Activated CD8-positive, alpha-beta memory T cell treated with anti-CD3 and anti-CD28 coated beads, Interleukin-2, amount 10 ng/mL, durations not matched to agents 7 days and 5 days (primary cell): ENCODE measurements at places on chromosomes 13 and 19. TPM values are rescaled to one million over a fixed set of nuclear protein-coding genes. Genes with fewer than 3 reads are reported as not detected.

DNA sequence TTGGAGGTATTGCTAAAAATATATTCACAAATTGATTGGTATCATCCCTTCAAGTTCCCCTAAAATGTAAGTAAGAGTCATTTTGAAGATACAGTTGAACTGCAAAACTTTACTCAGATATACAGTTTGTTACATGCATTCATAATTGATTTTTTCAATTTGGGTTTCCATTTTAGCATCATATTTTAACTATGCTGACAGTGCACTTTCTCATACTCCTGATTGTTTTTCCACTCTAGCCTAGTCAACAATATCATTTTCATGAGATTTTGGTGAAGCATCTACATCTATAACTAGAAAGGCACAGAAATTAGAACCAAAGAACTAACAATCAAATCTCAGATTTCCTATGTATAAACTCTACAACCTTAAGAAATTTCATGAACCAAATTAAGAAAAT is 2850.4 kb upstream of the PCDH20 start:
- no peaks in the 10 kb centered on the region for H3K36me3 ChIP-seq
- no peak overlapping the region for H3K4me3 ChIP-seq
- DNase-seq: no peak
- H3K27me3 ChIP-seq: no peaks in the 10 kb centered on the region
- H3K4me1 ChIP-seq: no peaks in the 10 kb centered on the region

- H3K4me1 ChIP-seq: peaks cover 4% of the 10 kb centered on the region
- DNase-seq: no peak
- H3K27ac ChIP-seq: no peak overlapping the region
These were observed 68.1 kb downstream of the ABCC4 start for GRCh38 chr13:95233026-95233635.

GRCh38 chr13:83829810-83830209 is 52.5 kb downstream of the SLITRK1 start:
- no peak overlapping the region for H3K27ac ChIP-seq
- H3K36me3 ChIP-seq: no peaks in the 10 kb centered on the region
- H3K27me3 ChIP-seq: no peaks in the 10 kb centered on the region

GRCh38 chr13:98274921-98275487 is 97.9 kb upstream of the RNF113B start:
- peaks cover 3% of the 10 kb centered on the region for H3K4me1 ChIP-seq
- no peak overlapping the region for H3K4me3 ChIP-seq
- no peak for DNase-seq
- H3K27me3 ChIP-seq: peaks cover 5% of the 10 kb centered on the region
- no peak overlapping the region for H3K27ac ChIP-seq

Gene CCNE1
- 28.6 TPM for total RNA-seq
